Activated CD4-positive, alpha-beta memory T cell treated with anti-CD3 and anti-CD28 coated beads for 36 hours (primary cell): ENCODE measurements at places on chromosomes 12 and 14. TPM values are rescaled to one million over a fixed set of nuclear protein-coding genes. Genes with fewer than 3 reads are reported as not detected.

The ASIC1 gene
- 1.6 TPM for total RNA-seq

The GIT2 gene
- total RNA-seq, result 56.7 TPM

The RGS6 gene
- 0.19 TPM for total RNA-seq

The PLEKHG7 gene
- total RNA-seq, result not detected

The GPR84 gene
- total RNA-seq, result 2.4 TPM

The ABCD2 gene
- 5.0 TPM for total RNA-seq

The PDZRN4 gene
- not detected for total RNA-seq

The SP7 gene
- total RNA-seq, result not detected

The SLC22A17 gene
- total RNA-seq, result 4.4 TPM

The PARP2 gene
- 46.3 TPM for total RNA-seq

The NEUROD4 gene
- not detected for total RNA-seq

DNA sequence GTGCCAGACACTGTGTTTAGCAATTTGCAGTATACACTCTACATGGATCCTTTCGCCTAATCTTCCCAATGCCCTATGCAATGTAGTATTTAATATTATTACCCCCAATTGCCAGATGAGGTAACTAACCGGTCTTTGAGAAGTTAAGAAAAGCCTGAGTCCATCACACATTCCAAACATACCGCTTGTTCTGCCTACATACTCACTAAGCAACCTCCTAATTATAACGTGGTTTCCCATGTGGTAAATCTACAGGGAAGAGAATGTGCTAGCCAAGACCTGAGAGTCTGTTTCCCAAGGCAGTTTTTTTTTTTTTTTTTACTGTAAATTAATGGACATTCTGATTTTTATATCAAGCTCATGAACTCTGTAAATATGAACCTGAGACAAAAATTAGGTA, 37.2 kb downstream of the ATP2B1 start:
- DNase-seq, result no peak

DNA sequence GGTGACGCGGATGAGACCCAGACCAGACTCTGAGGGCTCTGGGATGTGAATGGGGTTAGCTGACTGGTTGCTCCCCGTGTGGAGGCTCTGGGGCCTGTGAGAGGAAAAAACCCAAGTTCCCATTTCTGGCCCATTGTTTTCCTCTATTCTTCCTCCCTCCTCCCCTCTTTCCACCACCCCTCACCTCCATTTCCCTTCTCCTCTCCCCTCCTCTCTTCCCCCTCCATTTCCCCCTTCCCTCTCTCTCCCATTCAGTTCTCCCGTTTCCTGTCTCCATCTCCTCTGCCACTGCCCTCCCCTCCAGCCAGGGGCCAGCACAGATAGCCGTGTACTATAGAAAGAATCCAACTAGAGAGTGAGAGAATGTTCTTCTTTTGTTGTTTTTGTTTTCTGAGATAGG, 12.6 kb upstream of the PRPH start:
- no peak for DNase-seq

DNA sequence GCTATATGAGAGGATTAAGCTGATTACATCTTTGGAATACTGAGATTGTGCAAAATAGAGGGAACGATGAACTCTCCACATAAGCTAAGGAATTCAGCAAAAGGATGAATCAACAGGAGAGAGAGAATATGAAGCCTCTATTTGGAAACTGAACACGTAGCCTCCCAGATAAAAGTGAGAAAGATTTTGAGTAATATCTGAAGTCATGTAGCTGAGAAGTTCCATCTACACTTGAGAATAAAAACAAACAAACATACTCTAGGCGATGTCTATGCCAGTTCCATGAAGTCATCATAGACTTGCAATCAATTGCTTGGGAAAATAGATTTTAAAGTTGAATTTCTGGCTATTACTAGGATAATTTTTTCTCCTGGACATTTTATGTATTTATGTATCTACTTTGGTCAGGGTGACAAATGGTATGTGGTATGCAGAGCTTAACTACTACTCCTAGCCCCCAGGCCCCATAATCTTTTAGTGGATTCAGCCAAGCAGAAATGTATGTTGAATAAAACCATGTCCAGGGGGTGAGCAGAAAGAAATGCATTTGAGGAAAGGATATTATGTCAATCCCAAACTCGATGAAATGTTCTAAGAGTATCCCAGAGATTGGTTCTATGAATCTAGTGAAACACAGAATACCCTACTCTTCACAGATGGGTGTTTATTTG, 627.4 kb downstream of the DIO2 start:
- DNase-seq, result no peak

- no peak for DNase-seq
Observed at GRCh38 chr14:88179716-88180115, 143.4 kb downstream of the KCNK10 start.

GRCh38 chr12:49838973-49839633, 3.8 kb downstream of the BCDIN3D start:
- DNase-seq, result peak; percentile 59

- no peak for DNase-seq
Observed at GRCh38 chr14:52003324-52003723, 14.0 kb downstream of the RTRAF start.

DNA sequence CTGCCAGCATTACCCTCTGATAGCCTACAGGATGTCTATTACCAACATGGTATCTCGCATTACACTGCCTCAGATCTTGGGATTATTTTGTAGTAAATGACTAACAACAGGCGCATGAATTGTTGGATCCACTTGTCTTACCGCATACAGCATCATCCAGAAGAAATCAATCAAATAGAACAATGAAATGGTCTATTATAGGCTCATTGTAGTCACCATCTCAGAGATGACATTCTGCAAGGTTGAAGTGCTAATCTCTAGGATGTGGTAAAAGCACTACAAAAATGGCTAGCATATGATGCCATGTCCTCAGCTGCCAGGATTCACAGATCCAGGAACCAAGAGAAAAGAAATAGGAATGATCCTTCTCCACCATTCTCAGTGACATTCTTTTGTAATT, 52.0 kb downstream of the WASHC3 start:
- no peak for DNase-seq

GRCh38 chr12:51976376-51977160, 25.1 kb downstream of the ACVR1B start:
- DNase-seq, result no peak

DNA sequence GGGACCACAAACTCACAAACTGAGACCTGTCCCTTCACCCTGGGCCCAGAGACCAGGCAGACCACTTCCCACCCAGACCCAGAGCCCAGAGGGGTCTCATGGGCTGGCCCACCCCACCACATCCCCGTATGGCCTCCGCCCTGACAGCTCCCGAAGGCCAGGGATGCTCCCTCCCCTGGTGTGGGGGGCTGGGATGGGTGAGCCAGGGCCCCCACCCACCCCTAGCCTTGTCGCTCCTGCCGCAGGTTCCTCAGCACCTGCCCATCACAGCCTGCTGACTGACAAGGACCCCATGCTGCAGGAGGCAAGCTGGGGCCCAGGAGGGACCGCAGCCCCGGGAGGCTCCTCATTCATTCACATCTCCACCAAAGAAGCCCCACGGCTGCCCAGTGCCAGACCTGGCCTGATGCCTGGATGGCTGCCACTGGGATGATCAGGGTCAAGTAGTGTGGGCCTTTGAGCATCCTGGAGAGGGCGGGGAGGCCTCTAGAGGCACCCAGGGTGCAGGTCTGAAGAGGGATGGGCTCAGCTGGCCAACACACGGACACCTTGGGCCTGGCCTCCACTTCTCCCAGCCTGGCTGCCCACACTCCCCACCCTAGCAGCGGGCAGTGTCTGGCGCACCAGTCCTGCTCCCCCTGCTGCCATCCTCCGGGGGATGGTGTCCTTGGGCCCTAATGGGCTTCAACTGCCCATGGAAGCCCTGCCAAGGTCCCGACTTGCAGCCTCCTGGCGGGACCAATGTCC, 24.7 kb upstream of the GPR132 start:
- no peak for DNase-seq

DNA sequence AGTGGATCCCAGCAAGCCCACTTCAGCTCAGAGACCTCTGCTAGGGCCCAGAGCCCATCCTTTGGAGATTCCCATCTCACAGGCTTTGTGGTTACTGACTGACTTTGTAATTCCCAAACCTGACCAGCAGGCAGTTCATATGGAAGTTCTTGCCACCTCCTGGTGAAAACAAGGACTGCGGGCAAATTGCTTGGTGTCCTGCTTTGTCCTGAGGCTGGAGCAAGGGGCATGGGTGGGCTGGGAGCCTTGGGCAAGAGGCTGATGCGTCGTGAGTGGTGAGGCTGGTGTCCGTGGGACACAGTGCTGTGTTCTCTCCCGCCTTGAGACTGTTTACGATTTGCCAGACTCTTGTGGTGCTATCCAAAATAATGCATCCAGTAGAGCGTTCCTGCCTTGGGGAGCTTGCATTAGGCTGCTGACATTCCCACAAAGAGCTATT, 91.0 kb downstream of the LRRC74A start:
- DNase-seq, result no peak

DNA sequence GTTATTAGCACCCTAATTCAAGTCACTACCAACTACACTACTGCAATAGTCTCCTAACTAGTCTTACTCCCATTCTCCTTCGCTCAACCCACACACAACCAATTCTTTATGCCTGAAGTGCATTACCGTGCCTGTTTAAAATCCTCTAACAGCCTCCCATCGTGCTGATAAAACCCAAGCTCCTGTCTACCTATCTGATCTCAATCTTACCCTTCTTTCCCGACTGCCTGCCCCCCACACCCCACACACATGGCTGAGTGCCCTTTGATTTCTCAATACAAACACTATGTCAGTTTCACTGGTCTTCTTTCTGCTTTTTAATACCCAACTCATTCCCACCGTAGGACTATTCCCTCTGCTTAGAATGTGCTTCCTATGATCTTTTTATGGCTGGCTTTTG, 59.9 kb downstream of the SPPL3 start:
- DNase-seq, result no peak

- no peak for DNase-seq
Observed at GRCh38 chr12:119005085-119005484, 23.7 kb downstream of the SRRM4 start.

GRCh38 chr12:124509676-124510300, 57.6 kb downstream of the NCOR2 start:
- no peak for DNase-seq

GRCh38 chr12:116466536-116466935, 92.6 kb upstream of the MAP1LC3B2 start:
- no peak for DNase-seq

- no peak for DNase-seq
Observed at GRCh38 chr12:130713581-130713991, 2.5 kb downstream of the RIMBP2 start.

DNA sequence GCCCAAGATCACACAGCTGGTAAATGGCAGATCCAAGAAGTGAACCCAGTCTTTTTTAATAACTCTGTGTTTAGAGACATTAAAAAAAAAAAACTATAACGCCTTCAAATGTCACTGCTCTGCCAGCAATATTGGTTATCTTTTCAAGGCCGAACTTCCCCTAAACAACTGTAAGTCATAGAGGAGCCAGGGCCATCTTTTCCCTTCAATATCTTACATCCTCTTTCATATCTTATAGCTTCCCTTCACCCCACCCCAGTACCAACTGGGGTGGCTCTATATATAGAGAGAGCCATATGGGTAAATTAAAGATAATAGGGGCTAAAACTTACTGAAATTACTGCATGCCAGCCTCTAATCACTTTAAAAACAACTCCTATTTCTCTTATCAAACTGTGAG, 100.2 kb downstream of the STAB2 start:
- DNase-seq, result no peak

GRCh38 chr14:81613341-81614045, 79.8 kb upstream of the SEL1L start:
- no peak for DNase-seq

DNA sequence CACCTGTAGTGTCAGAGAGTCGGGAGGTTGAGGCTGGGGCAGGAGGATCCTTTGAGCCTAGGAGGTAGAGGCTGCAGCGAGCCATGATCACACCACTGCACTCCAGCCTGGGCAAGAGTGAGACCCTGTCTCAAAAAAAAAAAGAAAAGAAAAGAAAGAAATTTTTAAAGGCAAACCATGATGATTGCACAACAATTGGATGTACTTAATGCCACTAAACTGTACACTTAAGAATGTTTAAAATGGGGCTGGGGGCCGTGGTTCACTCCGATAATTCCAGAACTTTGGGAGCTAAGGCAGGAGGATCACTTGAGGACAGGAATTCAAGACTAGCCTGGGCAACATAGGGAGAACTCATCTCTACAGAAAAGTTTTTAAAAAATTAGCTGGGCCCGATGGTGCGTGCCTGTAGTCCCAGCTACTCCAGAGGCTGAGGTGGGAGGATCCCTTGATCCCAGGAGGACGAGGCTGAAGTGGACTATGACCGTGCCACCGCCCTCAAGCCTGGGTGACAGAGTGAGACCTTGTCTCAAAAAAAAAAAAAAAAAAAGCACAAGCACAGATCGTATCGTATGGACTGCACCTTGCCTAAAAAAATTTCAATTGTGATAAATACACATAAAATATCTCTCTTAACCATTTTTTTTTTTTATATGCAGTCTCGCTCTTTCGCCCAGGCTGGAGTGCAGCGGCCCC, 32.7 kb downstream of the JAG2 start:
- no peak for DNase-seq

GRCh38 chr14:92207012-92207927, 85.5 kb downstream of the CPSF2 start:
- no peak for DNase-seq

DNA sequence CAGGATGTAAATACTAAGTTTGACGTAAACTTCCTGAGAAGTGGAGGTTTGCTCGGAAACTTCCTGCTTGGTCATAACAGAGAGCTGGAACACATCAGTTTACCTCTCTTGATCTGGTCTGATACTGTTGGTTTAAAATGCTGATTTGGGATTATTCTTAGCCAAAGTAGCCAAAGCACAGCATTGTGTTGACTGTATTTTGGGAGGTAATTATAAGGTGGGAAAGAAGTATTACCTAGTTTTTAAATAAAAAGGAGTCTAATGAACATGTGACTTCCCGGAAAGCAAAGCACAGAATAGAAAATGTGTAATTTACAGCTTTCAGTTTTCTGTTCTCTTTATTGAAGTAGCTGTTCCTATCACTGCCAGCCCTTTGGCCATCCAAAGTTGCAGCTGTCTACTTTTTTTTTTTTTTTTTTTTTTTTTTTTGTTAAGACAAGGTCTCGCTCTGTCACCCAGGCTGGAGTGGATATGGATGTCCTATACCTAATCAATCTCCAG, 52.2 kb upstream of the SRP54 start:
- DNase-seq, result peak; percentile 29
